Glomerular endothelial cell (primary cell): ENCODE measurements at places on chromosomes 5 and 9.

DNA sequence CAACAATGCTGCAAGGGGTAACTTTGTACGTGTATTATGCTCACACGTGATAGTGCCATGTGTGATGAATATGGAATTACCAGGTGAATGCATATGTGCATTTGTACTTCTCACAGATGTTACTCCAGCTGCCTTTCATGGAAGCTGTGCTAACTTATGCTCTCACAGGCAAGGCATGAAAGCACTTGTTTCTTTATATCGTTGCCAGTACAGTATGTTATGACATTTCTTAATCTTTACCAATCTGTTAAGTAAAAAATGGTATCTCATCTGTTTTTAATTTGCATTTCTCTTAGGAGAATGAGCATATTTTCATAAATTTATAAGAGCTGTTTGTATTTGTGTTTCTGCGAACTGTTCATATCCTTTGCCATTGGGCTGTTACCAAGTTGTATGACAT lies 311.8 kb upstream of the DMRT1 start:
- DNase-seq: no peak

DNA sequence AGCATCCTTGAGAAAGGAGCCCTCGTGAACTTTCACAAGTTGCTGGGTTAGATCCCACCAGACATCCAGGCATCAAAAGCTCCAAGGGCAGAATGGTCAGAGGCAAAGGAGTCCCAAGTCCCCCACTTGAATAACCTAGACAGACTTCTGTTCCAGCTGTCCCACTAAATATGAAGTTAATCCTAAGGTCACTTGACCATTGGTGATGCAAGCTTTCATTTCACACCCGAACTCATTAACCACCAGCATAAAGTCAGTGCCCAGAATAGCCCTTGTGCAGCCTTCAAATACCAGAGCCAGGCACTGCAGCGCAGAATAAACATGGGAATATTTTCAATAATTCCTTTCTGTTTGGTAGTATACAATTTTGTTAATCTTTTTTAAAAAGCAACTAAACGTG lies 28.9 kb downstream of the OXCT1 start:
- no peak for DNase-seq

GRCh38 chr5:131142970-131143617 lies 22.0 kb downstream of the HINT1 start:
- DNase-seq: no peak

DNA sequence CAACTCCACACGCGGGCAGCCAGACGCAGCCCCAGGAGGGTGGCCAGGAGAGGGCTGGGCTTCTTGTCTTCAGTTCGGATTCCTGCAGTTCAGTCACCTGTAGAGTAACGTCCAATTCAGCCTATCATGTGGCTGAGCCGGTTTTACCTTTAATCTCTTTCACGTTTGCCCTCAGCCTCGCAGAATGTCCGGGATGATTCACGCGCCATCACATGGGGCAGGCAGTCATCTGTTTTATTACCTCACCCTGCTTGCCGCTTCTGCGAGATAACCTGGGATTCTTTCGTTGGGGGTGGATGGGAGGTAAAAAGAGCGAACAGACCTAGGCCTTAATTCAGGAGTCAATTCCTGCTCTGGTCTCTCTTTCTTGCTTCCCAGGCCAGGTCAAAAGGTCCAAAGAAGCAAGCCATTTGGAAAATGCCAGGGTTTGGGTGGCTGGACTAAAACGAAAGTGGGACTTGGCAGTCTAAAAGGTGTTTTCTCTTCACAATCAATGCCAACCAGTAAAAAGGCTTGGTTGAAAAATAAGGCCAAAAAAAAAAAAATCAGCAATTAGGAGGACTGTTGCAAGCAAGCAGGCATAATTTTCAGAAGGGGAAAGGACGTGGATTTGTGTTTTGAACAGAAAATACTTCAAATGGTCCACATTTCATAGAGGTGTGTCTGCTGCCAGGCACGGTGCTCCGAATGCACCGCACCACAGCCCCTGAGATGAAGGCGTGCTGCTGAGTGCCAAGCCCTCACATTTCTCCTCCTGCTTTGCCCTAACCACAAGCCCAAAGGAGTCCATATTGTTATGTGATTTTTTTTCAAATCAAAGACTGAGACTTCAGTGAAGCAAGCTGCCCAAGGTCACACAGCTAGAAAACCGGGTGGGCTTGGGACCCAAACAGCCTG lies 2.8 kb upstream of the WWC1 start:
- DNase-seq: no peak

DNA sequence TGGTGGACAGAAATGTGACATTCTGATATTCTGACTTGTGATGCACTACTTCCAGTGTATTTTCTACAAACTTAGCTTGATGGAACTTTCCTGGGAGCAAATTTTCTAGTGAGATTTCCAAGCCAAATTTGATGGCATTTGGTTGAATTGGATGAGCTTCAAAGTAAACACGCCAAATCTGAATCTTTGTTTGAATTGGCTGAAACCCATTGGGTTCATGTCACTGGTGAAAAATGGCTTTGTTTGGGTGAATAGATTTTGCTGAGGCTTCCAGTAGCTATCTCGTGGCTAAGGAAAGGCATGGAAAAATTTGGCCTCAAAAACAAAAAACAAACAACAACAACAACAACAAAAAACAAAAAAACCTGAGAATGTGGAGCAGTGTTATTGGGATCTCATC lies 271.1 kb upstream of the RPS23 start:
- DNase-seq: no peak

GRCh38 chr9:95157481-95158151 lies 159.9 kb downstream of the FANCC start:
- no peak for DNase-seq

DNA sequence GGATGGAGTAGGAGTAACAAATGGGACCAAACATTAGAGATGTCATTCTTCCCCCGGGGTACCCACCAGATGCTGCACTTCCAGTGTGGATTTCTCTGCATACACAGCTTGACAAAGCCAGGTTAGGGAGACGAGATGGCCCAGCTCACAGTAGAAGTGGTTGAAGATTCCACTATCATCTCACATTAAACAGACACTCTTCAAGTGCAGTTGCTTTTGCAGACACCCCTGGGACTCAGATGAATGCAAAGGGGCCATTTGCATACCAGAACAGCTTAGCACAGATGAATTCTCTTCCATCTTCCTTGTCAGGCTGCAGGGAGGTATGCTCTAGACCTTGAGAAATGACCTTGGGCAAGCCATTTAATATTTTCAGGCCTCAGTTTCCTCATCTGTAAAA lies 12.6 kb upstream of the C5orf58 start:
- DNase-seq: no peak

GRCh38 chr5:31663519-31663918 lies 24.6 kb downstream of the PDZD2 start:
- DNase-seq: no peak

DNA sequence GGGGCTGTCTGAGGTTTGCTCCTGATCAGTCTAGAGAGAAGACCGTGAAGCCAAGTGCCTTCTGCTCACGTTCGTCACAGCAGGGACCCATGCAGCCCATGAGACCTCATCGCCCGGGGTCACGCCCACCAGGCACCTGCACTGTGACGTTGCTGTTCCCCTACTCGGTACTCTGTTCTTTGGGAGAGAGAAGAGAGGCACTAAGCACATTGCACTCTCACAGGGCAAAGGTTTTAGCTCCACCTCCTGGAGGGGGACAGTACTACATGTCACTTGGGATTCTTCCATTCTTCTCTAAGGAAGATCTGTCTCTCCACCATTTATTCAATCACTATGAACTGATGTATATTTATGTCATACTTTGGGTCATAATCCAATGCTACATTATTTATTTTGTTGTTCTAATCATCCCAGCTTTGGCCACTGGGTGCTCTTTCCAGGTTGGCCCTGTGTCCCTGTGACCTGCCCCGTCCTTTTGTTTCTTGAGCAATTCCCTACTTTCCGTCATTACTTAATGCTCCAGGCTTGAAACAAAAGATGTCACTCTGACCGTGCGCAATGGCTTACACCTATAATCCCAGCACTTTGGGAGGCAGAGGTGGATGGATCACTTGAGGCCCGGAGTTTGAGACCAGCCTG lies 31.4 kb upstream of the BRD3 start:
- peak; percentile 7 for DNase-seq

GRCh38 chr9:79685577-79685976 lies 113.8 kb downstream of the TLE4 start:
- DNase-seq: no peak

DNA sequence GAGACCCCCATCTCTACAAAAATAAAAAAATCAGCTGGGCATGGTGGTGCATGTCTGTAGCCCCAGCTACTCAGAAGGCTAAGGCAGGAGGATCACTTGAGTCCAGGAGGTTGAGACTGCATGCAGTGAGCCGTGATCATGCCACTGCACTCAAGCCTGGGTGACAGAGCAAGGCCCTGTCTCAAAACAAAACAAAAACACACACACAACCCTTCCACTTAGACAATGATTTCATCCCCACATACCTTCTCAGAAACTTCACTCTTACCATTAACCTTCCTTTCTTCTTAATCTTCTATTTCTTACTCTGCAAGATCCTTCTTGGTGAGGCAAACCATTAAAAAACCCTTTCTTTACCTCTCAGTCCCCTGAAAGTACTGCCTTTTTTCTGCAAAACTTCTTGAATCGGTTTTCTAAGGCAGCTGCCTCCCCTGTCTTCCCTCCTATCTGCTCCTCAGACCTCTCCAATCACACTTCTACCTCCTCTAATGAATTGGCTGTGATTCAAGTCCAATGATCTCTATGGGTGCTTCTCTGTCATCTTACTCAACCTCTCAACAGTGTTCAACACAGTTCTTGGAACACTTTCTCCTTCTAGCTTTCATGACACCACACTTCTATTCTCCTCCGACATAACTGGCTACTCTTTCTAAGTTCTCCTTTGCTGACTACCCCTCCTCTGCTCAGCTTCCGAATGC lies 47.3 kb downstream of the PFDN1 start:
- no peak for DNase-seq

GRCh38 chr9:29798599-29798998 lies 2225.3 kb upstream of the C9orf72 start:
- DNase-seq: no peak

GRCh38 chr5:138502121-138502520 lies 36.8 kb downstream of the EGR1 start:
- DNase-seq: no peak

GRCh38 chr5:135009736-135010501 lies 24.1 kb downstream of the PITX1 start:
- no peak for DNase-seq

- DNase-seq: no peak
These were observed 134.6 kb downstream of the TMC1 start for GRCh38 chr9:72656021-72656420.

DNA sequence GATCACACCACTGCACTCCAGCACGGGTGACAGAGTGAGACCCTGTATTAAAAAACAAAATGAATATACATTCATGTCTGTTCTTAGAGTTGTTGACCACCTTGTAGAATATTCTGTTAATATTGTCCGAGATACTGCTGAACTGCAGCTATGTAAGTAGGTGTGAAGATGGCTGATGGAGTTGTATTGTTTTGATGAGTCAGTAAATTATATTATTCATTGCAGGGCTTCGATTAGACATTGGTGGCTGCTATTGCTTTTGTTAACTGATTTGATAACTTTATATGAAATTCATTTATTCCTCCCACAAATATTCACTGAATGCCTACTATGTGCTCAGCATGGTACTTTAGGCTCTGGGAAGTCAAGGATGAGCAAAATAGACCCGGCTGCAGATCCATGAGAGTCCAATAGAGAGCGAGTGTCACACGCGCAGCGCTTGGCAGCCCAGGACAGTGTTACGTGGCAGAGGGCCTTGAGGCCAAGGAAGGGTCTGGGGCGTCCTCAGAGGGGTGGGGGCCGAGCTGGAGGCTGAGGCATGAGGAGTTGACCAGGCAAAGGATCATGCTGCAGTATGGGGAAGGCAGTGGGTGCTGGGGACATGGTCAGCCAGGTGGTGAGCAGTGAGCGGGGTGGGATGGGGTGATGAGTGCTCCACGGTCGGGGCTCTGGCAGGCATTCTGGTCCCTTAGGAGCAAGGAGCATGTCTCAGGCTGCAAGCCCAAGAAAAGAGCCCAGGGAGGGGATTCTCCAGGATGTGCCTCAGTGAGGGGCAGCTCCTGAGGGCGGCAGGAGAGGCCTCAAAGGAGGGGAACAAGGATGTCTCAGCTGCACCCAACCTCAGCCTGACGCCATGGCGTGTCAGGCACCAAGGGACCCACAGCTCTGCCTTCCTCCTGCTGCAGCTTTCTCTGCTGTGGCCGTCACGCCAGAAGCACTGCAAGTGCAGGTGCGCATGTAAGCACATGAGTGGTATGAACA lies 243.5 kb downstream of the GADD45G start:
- DNase-seq: no peak

DNA sequence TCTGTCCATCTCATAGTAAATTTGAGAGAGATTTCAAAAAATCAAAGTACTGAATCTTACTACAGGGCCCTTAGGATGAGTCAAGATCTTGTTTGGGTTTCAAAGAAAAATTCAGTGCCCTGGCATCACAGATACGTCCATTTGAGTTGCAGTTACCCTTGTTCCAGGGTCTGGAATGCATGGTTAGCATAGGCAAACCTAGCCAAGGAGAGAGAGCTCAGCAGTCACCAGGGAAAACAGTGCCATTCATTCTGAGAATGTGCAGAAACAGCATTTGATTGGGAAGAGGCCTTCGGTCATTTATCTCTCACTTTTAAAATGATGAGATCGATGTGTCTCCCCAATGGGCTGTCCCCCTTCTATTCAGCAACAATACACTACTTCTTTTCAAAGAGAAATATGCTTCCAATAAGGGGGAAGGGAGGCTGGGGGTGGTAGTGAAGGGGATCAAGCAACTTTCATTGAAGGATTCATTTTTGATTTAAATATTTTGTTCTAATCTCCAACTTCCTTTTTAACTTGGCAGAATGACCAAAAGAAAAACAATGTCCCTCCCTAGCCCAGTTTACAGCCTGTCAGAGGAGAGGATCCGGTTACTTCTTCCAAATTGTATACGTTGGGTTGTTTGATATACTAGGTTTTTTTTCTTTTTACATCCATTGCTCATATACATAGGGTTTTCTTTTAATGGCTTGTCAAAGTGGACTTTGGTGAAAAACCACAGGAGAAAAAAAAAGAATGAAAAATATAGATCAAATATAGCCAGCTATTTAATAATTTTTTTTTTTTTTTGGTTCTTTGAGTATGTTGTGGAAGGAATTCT lies 491.1 kb downstream of the CCDC171 start:
- DNase-seq: no peak

- DNase-seq: no peak
These were observed 193.0 kb downstream of the MELK start for GRCh38 chr9:36765468-36766341.

- no peak for DNase-seq
These were observed 76.3 kb downstream of the AOPEP start for GRCh38 chr9:94802793-94803192.

- no peak for DNase-seq
These were observed 523 bp downstream of the MAML1 start for GRCh38 chr5:179732918-179733771.

- no peak for DNase-seq
These were observed 18.3 kb upstream of the TEK start for GRCh38 chr9:27090711-27091110.

GRCh38 chr9:89953824-89954615 lies 349.2 kb downstream of the GADD45G start:
- DNase-seq: no peak

- DNase-seq: no peak
These were observed 1.9 kb upstream of the GFI1B start for GRCh38 chr9:132976571-132976970.

- DNase-seq: no peak
These were observed 132.2 kb downstream of the ARL15 start for GRCh38 chr5:54178207-54178606.

GRCh38 chr5:172452398-172453205 lies 1.7 kb downstream of the SH3PXD2B start:
- no peak for DNase-seq

GRCh38 chr9:121564504-121565260 lies 65.0 kb upstream of the GGTA1 start:
- no peak for DNase-seq

- DNase-seq: no peak
These were observed 29.1 kb downstream of the CFAP77 start for GRCh38 chr9:132439153-132439552.
